ENCODE measurements at places on chromosomes 1 and 21.

DNA sequence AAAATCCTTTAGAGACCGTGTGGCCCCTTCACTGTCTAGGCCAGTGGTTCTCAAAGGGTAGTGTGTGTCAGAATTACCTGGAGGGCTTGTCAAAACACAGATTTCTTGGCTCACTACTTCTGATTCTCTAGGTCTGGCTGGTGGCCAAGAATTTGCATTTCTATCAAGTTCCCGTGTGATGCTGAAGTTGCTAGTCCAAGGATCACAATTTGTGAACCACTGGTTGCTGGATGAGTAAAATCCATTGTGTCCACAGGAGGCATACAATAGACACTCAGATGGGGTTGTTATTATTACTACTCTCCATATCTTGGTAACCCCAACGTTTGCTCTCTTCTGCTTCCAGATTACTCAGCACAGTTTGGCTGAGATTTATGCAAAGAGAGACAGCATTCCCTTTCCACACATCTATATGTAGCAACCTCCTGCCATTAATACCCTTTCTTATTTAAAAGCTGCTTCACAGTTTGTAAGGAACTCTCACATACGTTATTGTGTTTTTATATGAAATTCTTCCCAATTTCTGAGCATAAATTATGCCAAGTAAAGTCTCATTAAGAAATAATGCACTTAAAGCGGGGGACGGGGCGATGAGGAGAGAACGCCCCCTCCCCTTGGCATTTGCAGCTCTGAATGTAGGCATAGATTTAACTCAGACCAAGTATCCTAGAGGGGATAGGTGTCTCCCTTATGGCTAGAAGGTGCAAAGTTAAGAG is 720 bp upstream of the TMCC2 start:
- no peak for DNase-seq

- DNase-seq, result no peak
Observed at GRCh38 chr1:94006604-94007003, 97.4 kb upstream of the GCLM start.

DNA sequence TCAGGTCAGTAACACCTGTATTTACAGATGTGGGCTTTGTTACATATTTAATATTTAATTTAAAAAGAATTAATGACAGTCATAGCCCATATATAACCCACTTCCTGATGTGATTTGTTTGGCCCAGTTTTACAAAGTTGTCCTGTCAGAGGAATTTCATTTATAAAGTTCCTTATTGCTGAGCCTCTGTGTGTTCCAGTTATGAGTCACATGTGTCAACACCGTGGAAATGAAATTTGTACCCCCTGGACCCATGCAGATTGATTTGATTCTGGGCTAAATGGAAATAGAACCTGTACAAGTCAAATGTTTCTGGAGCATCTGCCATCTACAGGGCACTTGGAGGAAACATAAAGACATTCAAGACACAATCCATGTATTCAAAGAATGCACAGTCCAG is 149.2 kb downstream of the CACNA1E start:
- no peak for DNase-seq

DNA sequence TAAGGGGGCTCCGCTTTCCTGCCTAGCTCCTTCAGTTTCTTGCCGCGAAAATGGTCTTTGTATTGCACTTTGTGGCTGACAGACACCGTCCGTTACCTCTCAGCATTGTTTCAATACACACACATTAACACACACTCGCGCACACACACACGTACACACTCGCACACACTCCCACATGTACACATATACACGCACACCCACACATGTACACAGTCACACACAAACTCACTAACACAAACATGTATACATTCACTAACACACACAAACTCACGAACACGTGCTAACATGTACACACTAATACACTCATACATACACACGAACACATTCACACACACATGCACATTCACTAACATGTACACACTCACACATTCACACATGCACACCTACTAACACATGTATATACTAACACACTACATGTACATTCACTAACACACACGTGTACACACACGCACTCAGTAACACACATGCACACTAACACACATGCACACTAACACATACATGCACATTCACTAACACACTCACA is 48.9 kb downstream of the PSMG1 start:
- no peak for DNase-seq

- no peak for DNase-seq
Observed at GRCh38 chr1:217091561-217091960, 368.3 kb upstream of the ESRRG start.

- DNase-seq, result peak; percentile 90
Observed at GRCh38 chr1:16978567-16979474, 1.6 kb downstream of the MFAP2 start.

DNA sequence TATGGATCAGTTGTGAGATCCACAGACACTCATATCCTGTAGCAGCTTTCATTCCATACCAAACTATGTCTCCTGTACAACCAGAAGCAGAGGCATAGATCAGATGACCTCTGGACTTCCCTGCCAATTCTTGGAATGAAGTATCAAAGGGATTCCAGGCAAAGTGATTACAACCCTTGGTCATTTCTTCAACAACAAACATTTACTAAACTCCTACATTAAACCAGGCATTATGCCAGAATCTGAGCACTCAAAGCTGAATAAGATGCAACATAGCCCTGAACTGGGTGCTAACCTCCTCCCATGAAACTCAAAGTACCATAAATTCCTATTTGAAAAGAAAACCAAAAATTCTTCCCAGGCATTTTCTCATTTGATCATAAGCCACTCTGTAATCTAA is 121.2 kb upstream of the SGIP1 start:
- no peak for DNase-seq

- no peak for DNase-seq
Observed at GRCh38 chr1:41795205-41795762, 123.4 kb downstream of the HIVEP3 start.

All from posterior vena cava (tissue), 2 donors.